ENCODE measurements at places on chromosomes 5 and 9. TPM values are rescaled to one million over a fixed set of nuclear protein-coding genes. Genes with fewer than 3 reads are reported as not detected.

DNA sequence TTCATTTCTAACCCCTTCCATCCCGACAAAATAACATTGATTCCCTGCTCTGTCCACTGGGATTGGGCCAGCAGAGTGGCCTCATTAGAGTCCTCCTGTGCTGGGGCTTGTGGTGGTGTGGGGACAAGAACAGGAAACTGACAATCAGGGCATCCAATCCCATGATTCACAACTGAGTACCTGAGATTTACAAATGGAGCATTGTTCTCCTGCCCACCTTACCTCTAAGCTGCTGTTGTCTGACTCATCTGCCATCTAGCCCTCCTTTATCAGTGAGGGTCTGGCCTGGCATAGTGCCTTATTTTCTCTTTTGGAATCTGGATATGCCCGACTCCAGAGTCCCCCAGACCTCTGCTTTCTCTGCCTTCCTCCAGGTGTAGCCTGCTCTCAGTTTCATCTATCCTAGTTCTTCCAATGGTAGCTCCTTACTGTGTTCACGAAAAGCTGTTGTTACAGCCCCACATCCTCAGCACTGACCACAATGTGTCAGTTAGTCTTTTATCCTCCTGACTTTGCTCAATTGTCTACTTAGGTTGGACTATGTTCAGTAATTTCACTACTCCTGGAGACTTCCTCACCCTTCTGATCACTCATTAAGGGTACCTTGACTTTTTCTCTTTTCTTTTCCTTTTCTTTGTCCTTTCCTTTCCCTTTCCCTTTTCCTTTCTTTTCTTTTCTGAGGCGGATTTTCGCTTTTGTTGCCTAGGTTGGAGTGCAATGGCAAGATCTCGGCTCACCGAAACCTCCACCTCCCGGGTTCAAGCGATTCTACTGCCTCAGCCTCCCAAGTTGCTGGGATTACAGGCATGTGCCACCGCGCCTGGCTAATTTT lies 13.4 kb downstream of the WNT8A start:
- no peak for DNase-seq

- DNase-seq, result no peak
Observed at GRCh38 chr5:174211277-174211626, 165.7 kb downstream of the NSG2 start.

DNA sequence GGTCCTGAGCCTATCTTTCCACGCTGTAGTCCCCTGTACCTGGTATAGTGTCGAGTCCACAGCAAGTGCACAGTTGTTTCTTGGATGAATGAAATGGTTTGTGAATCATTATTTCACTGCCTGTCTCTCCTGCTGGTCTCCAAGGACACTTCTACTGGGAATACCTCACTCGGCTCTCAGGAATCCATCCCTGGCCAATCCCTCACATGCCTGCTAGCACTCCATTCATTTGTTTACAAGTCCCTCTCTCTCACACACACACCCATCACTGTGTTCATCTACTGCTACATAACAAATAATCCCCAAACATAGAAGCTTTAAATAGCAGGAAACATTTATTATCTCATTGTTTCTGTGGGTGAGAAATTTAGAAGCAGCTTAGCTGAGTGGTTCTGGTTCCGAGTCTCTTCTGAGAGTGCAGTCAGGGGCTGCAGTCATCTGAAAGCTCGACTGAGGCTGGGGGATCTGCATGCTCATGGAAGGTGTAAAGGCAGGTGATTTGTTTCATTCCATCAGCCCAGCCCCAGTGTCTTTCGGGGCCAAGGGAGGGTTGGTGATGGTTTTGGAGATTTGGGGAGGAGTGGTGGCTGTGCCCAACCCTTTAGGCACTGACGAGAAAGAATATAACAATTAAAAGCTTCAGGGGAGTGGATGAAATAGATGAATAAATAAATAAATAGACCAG lies 132.7 kb upstream of the IER5L start:
- DNase-seq, result peak; percentile 69

- DNase-seq, result no peak
Observed at GRCh38 chr5:151243564-151243963, 9.4 kb upstream of the GM2A start.

GRCh38 chr9:131270171-131271015 lies 5.9 kb downstream of the FAM78A start:
- no peak for DNase-seq

DNA sequence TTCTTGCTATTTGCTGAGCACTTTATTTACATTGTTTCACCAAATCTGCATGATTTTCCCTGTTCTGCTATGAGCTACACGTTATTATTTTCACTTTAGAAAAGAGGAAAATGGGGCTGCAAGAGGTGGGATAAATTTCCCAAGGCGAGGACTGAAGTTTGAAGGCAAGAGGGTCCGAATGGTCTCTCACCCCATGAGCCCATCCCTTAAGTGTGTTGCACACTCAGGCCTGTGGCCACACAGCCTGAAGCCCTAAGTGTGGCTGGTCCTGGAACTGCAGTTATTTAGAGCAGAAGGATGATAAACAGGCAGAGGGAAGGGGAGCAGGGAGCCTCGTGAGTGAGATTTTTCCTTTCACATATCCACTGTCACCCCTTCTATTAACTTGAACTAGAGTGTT lies 7.8 kb downstream of the PDE8B start:
- DNase-seq, result no peak

DNA sequence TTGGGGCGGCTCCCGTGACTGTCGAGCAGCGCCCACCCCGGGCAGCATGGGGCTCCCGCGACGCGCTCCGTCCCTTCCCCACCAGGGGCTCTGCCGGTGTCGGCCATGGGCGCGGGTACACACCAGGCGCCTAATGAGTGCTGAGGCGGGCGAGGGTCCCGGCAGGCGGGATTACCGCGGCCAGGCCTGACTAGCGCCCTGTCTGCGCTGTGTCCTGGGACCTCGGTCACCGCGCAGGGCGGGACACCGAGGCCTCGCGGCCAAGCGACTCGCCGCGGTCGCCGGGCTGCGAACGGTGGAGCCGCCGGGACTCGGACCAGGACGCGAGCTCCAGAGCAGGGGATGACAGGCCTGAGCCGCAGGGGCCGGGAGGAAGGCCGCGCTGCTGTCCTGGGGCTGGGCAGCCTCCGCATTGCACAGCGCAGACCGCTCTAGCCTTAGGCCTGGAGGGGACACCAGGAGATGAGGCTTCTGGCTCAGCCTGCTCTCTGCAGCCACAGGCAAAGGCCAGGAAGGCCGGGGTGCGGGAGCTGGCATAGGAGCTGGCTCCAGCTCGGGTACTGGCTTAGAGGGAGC lies 14.1 kb downstream of the LCN10 start:
- DNase-seq, result no peak

GRCh38 chr5:16457451-16457850 lies 8.1 kb downstream of the ZNF622 start:
- DNase-seq, result no peak

- DNase-seq, result no peak
Observed at GRCh38 chr9:5721279-5722087, 92.6 kb downstream of the RIC1 start.

DNA sequence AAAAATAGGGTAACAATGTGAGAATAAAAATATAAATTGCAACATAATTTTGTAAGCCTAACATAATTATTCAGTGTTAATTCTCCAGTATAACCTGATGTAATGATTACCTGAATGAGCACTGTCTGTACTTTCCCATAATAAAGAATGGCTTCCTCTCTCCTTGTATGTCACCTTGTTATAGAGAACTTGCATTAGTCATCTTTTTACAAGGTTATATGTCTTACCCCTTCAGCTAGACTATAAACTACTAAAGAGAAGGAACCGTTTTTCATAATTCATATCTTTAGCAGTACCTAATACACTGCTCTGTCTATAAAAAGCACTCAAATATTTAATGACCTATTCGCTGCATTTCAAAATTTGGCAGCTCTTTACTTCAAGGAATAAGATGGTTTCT lies 19.8 kb downstream of the STRBP start:
- DNase-seq, result no peak

- no peak for DNase-seq
Observed at GRCh38 chr5:175254155-175254554, 189.8 kb downstream of the DRD1 start.

DNA sequence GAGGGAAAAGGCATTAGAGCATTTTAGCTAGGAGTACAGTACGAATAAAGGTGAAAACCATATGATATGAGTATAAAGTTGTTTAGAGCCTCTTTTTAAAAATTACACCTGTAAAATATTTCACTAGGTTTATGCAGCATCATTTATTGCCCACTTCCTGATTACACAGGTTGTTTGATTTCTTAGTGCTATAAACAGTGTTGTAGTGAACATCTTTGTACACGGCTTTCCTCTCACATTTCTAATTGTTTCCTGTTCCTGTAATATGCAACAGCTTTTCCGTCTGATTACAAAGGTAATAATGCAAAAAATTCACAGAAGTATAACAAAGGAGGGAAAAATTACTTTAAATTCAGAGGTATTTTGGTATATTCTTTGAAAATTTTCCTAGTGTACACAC lies 13.0 kb downstream of the STOM start:
- DNase-seq, result no peak

DNA sequence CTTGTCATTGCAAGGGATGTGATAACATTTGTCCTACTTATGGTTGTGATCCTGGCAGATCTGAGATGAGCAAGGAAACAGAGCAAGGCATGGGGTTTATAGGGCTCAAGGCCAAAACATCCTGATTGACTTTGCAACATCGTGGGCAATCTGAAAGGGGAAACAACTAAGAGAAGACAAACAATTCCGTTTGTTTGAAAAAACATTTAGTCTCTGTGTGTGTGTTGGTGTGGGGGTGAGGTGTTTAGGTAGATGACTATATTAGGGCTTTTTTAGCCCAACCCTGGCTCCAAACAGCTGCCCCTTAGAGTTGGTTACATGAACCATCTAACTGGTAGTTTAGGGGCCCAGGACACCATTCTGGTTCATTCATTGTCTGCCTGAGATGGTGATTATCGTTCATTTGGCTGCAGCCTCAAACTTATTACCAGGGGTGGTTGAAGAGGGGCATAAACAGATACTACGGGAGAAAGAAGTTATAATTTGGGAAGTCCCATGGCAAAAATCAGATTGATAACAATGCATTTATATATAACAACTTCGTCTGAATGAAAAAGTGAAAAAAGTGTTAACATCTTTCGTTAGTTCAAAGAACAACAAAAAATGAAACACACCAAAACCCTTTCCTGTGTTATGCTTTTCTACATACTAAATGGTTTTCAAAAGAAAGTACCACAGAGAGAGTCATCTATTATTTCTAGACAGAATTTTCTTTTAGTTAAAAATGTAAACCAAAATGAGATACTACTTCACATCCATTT lies 5.7 kb downstream of the FYB1 start:
- no peak for DNase-seq

DNA sequence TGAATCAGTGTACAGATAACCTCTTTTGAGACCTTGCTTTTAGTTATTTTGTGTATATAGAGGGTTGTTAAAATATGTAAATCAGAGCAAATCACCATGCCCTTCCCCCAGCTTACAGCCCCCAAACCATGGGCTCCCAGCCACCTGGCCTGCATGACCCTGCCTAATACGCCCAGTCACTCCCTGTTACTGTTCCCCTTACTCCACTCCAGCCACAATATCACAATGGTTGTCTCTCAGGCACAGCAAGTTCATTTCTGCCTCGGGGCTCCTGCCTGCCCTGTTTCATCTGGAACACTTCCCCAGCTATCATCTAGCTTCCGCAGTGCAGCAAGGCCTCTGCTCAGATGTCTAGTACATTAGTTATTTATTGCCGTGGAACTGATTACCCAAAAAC lies 5.0 kb upstream of the CARD19 start:
- peak; percentile 57 for DNase-seq

DNA sequence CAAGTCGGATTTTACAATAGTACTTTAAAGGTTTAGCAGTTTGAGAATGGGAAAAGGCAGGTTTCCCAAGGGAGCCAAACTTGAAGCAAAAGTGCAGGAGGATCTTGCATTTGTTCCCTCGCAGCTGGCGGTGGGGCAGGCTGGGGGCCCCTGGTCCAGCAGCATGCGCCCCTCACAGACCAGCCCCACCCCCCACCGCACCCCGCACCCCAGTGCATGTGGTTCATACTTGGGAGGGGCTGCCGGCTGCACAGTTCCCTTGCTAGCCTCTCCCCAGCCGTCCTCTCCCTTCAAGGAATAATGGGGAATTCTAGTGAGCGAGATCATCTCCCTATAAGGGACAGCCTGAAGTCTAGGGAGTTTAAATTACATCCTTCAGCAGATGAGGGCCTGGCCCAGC lies 273.1 kb upstream of the IRX2 start:
- DNase-seq, result peak; percentile 72

DNA sequence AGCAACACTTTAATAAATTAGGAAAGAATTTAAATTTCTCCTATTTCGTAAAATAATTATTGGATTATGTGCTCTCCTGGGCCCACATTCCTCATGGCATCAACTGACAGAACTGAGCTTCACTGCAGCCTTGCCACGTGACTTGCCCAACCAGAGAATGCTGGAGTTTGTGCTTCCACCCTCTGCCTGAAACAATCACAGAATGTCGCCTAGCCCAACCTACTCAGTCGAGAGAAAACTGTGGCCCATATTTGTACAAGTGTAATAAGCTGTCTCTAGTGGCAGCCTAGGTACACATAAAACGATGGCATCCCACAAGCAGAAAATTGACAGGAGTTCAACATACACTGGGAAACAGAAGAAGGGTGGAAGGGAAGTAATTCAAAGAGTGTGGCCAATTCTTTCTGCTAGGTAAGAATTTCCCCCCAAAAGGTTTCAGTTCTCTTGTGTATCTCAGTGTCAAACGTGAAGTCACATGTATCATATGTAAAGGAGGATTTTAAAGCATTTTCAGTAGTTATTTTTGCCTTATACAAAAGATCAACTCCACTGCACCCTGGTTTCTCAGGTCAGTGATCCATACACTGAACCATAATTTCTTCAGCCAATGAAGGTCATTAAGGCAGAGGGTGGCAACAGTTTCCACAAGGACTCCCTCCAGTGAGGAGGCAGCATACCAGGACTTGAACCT lies 41.7 kb downstream of the ZNF608 start:
- no peak for DNase-seq

DNA sequence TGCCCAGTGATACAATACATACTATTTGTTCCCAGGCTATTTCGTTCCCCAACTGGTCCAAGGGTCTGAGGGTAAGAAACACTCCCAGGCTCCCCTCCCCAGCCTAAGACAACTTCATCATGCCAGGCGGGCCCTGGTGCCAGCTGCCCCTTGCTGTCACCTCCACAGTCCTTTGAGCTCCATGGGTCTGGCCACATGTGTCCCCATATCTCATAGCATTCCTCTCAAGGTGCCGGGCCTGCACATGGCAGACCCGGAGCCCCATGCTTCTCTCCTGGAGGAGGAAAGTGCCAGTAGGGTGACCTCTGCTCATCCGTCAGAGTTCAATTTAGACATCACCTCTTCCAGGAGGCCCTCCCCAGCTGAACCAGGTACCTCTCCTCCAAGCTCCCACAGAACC lies 120.5 kb downstream of the C5orf15 start:
- DNase-seq, result no peak

GRCh38 chr9:131673531-131673930 lies 66.3 kb downstream of the RAPGEF1 start:
- no peak for DNase-seq

- DNase-seq, result no peak
Observed at GRCh38 chr5:132299917-132300316, 5.7 kb downstream of the SLC22A4 start.

GRCh38 chr9:134624621-134625181 lies 16.9 kb upstream of the COL5A1 start:
- DNase-seq, result no peak

GRCh38 chr5:65969539-65970393 lies 43.4 kb downstream of the ERBIN start:
- DNase-seq, result no peak

The TRIM41 gene
- 22.1 TPM for total RNA-seq

The C1QTNF2 gene
- total RNA-seq, result 0.64 TPM

The GPX8 gene
- total RNA-seq, result 20.5 TPM

The PRRX2 gene
- 8.5 TPM for total RNA-seq

The DDX4 gene
- total RNA-seq, result not detected

The DOCK8 gene
- 31.0 TPM for total RNA-seq

The PLAC8L1 gene
- total RNA-seq, result 1.5 TPM

The SPATA31D4 gene
- total RNA-seq, result not detected

The PCDHB15 gene
- 3.4 TPM for total RNA-seq

The PCDHGA4 gene
- total RNA-seq, result 4.7 TPM

Data from mesenteric fat pad (tissue), 1 donor.